Muscle of leg (tissue), 16 donors: ENCODE measurements at places on chromosomes 7 and 10.

DNA sequence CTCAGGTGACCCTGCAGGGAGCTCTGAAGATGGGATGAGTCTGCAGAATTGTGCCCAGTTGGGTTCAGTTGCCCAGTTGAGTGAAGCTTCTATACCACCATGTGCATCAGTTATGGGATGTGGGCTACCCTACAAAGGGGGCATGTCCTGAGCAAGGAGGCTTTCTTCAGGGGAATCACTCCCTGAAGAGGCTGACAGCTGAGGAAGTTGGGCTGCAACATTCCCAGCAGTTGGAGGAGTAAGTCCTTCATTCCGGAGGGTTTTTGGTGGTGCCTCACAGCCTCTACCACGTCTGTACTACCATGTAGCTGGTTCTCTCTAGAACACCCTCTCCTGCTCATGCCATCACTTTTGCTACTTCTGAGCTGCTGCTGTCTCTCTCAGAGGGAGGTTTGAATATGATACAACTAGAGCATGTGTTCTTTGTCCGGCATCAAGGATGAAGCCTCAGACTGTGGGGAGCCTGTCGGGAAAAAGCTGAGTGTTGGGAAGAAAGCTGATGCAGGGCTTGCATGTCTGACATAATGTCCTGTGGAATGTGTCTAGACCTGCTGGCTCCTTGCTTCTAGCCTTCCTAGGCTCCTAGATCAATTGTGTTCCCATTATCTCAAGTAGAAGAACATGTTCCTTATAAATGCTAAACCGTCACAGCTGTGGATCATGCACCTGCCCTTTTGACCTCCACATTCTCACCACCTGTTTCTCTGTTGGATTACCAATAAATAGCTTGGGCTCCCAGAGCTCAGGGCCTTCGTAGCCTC, 355.8 kb downstream of the CCSER2 start:
- DNase-seq = no peak

- DNase-seq = peak; percentile 88
These were observed 1.6 kb downstream of the ZNF746 start for GRCh38 chr7:149495785-149496641.

- no peak for DNase-seq
These were observed 1.1 kb downstream of the GGCT start for GRCh38 chr7:30503274-30504212.

GRCh38 chr7:22548313-22548712, 48.3 kb upstream of the STEAP1B start:
- no peak for DNase-seq

GRCh38 chr10:50740293-50740648, 535 bp downstream of the ASAH2B start:
- DNase-seq = peak; percentile 59
